Activated naive CD4-positive, alpha-beta T cell treated with anti-CD3 and anti-CD28 coated beads for 36 hours (primary cell): ENCODE measurements at places on chromosomes 2 and 18. TPM values are rescaled to one million over a fixed set of nuclear protein-coding genes. Genes with fewer than 3 reads are reported as not detected.

The GNLY gene
- total RNA-seq = 3.2 TPM

The ABCG5 gene
- not detected for total RNA-seq

The COL4A3 gene
- total RNA-seq = not detected

The TBR1 gene
- total RNA-seq = not detected
